Left hindlimb (tissue), 1 donor: ENCODE measurements at places on chromosomes 16 and 17.
A peak's percentile ranks its signal among the peaks of the same experiment; 100 is the strongest.

DNA sequence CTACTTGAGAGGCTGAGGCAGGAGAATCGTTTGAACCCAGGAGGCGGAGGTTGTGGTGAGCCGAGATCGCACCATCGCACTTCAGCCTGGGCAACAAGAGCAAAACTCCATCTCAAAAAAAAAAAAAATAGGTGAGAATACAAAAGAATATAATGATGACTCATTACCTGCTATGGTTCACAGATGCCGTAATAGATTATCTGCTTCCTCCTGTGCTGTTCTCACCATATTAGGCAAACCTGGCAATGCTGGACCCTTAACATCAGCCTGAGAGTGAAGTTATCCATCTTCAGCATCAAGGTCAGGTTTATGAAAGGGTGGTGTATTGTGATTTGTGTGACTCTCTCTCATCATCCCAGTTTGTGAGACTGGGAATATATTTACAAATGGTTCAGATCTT, 271.3 kb upstream of the CPHXL start:
- DNase-seq: no peak

- DNase-seq: no peak
Measured at GRCh38 chr16:79250502-79251098, 349.9 kb downstream of the MAF start.

GRCh38 chr16:12412252-12412651, 391.4 kb downstream of the CPPED1 start:
- DNase-seq: no peak

GRCh38 chr17:81217491-81217890, 5.3 kb downstream of the CEP131 start:
- no peak for DNase-seq

- peak; percentile 86 for DNase-seq
Measured at GRCh38 chr17:74442670-74443515, 11.0 kb downstream of the GPRC5C start.
